Effector CD8-positive, alpha-beta T cell (primary cell): ENCODE measurements at places on chromosomes 1 and 21.

- no peak for DNase-seq
Observed at GRCh38 chr1:198936371-198937083, 297.7 kb downstream of the PTPRC start.

GRCh38 chr1:89799495-89799894 is 21.3 kb upstream of the LRRC8D start:
- DNase-seq: no peak

DNA sequence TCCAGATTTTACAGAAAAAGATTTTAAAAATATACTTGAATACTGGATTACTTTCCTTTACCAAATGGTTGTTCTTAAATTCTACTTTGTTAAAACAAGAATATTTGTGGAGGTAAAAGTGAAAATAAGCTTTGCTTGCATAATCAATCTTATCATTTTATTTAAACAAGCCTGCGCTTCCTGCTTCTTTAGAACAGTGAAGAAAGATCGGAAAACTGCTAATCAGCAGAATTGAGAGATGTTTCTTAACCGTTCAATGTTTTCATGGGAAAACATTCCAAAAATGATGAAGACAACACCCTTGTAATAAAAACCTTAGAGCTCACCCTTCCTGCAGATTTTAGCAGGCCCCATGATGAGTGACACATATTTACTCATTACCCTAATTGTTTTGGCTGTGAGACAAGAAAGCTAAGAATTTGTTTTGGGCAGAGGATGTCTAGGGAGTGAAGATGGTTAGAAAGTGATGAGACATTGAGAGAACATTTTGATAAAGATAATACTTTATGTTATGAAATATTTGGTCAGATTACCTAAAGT is 72.6 kb downstream of the TPR start:
- DNase-seq: no peak

- no peak for DNase-seq
Observed at GRCh38 chr21:44736291-44737004, 25.1 kb upstream of the TSPEAR start.

DNA sequence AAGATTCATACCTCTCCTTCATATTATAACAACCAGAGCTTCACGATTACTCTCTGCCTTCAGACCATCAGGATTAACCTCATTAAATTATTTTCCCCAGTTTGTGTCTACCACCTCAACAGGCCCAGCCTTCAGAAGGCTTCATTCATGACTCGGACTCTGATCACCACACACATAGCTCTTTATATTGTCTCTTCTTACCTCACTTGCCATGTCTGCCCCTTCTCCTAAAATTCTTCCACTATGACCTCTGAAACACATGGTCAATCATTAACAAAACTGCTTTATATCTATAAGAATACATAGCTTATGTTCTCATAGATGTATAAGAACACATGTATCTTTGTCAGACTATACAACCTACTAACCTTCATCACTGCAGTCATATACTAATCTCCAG is 79.8 kb downstream of the USP1 start:
- DNase-seq: no peak

- DNase-seq: no peak
Observed at GRCh38 chr1:230352537-230352936, 73.6 kb downstream of the PGBD5 start.

DNA sequence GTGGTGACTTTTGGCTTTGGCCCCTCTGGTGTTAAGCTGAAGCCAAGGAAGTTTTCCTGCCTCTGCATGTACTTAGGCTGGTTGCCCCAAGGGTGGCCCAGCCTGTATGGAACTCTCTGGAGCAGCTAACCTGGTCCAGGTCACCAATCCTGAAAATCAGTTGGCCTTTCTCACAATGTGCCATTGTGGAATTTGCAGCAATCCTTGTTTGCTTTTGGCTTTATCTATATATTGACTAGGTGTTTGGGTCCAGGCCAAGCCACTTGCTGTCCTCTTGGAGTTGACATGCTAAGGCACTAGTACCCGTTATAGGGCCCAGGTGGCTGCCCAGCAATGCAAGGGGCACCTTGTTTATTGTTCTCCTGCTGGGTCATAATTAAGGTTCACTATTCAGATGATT is 124.6 kb downstream of the CAMTA1 start:
- DNase-seq: no peak

DNA sequence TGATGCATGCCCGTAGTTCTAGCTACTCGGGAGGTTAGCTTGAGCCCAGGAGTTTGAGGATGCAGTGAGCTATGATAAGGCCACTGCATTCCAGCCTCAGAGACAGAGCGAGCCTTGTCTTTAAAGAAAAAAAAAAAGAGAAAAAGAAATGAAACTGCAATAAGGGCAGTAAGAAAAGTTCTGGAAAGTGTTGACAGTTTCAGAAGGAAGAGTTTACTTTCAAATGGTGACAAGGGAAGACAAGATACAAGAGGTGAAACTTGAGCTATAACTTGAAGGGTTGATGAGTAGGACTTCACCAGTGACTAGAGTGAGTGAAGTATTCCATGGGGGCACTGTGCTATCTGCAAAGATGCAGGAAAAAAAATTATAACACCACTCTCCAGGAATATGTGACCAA is 125.0 kb downstream of the AKT3 start:
- no peak for DNase-seq
